Neural crest cell (in vitro differentiated cells): ENCODE measurements at places on chromosomes 3 and 15.
A peak's percentile ranks its signal among the peaks of the same experiment; 100 is the strongest.

DNA sequence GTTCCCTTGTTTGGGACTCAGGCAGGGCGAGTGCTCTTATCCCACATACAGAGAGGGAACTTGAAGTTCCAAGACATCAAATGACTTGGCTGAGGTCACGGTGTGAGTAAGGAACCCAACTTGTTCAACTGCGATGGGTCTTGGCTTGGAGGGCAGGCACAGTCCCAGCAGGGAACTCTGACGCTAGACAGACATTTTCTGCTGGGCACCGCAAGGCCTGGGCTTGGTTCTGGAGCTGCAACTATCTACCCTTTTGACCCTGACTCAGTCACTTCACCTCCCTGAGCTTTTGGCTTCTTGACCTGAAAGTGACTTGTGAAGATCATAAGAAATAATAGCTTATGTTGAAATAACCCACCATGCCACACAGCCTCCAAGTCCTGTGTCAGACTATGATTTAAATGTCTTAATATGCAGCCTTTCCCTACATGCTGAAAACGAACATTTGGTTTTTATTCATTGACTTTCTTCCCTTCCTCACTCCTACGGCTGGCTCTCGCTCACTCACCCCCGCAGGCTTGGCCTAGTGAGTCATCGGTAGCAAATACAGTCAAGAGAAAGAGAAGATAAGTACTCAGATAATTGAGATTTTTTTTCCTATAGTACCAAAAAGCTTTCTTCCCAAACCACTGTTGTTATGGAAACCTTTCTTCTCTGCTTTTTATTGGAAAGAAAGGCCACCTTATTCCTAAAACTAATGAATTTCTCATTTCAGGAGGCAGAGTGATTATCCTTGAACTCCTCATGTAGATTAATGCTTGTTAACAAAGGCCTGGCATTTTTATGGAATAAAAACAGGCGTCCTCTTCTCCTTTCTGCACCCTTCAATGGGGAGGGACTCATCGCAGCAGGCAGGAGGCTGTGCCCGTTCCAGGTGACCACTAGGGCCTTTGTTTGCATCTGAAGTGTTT is 178.4 kb downstream of the ATP10A start:
- no peak for DNase-seq

- DNase-seq: peak; percentile 3
Measured at GRCh38 chr15:39874890-39875549, 45.0 kb downstream of the GPR176 start.

GRCh38 chr15:63028442-63029110 is 14.0 kb upstream of the TPM1 start:
- no peak for DNase-seq

DNA sequence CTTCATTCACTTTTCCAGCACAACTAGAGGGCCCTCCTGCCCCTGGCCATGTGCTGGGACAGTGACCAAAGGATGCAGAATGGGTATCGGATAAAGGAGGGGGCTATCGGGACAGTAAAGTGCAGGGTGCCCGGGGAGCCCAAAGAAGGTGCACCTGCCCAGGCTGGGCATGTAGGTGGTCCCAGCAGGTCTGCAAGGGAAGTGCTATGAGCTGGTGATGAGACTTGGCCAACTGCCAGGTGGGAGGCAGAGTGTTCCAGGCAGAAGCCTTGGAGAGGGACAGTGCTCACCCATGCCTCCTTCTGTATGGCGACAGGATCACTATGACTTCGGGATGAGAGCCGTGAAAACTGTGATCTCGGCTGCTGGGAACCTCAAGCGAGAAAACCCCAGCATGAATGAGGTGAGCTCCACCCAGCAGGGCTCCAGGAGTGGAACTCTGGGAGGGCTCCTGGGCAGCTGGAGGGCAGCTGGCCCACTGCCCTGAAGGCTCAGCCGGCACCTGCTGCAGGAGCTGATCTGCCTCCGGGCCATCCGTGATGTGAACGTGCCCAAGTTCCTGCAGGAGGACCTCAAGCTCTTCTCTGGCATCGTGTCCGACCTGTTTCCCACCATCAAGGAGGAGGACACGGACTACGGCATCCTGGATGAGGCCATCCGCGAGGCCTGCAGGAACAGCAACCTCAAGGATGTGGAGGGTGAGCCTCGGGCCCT is 48.4 kb downstream of the DNAH1 start:
- no peak for DNase-seq

- no peak for DNase-seq
Measured at GRCh38 chr3:52983336-52983807, 62.5 kb downstream of the SFMBT1 start.

- DNase-seq: no peak
Measured at GRCh38 chr15:49678655-49679054, 57.8 kb downstream of the DTWD1 start.

- no peak for DNase-seq
Measured at GRCh38 chr15:76986743-76987142, 8.2 kb upstream of the PSTPIP1 start.

GRCh38 chr15:40859206-40859851 is 14.7 kb downstream of the RHOV start:
- DNase-seq: peak; percentile 87

- no peak for DNase-seq
Measured at GRCh38 chr3:62500556-62501288, 127.4 kb upstream of the FEZF2 start.

DNA sequence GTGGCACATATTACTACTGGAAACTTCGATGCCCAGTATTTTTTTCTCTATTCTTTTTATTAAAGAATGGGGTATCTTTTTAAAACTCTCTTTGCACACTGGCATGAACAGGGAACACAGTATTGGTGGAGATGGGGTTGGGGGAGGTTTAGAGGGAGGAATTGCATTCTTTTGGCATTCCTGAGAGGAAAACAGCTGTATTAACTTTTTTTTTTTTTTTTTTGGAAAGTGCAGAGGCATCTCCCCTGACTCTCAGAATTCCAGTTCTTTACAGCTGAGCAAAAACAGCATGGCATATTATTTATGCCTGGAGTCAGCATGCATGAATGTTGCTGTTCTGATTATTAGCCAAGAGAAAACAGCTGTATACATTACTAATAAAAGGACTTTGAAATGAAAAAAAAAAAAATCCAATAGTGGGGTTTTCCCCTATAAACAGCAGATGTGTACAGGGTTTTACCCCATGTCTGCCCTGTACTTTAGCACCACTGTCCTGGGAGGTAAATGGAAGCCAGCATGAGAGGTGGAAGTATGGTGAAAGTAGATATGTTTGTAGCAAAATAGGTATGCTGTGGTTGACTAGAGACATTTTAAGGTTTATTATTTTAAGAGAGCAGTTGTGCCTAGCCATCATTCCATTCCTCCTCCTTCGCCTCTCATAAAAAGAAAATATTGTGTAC is 132.2 kb downstream of the FNDC3B start:
- no peak for DNase-seq

- no peak for DNase-seq
Measured at GRCh38 chr3:51686512-51687215, 15.6 kb downstream of the TEX264 start.

- DNase-seq: no peak
Measured at GRCh38 chr3:27356976-27357375, 12.2 kb downstream of the NEK10 start.

- DNase-seq: no peak
Measured at GRCh38 chr3:179286331-179286730, 35.4 kb upstream of the KCNMB3 start.

DNA sequence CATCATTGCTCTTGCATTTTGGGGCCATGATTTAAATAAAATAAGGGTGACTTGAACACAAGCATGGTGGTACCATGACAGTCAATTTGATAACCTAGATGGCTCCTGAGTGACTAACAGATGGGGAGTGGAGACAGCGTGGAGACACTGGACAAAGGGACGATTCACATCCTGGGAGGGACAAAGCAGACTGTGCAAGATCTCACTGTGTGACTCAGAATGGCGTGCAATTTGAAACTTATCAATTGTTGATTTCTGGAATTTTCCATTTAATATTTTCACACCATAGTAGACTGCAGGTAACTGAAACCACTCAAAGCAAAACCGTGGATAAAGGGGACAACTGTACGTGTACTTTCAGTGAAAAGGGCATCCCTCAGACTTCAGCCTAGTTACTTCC is 25.5 kb downstream of the MCCC1 start:
- DNase-seq: no peak

- no peak for DNase-seq
Measured at GRCh38 chr3:10396083-10396482, 75.2 kb upstream of the SEC13 start.

- peak; percentile 39 for DNase-seq
Measured at GRCh38 chr15:88454867-88455810, 12.0 kb downstream of the MRPL46 start.

DNA sequence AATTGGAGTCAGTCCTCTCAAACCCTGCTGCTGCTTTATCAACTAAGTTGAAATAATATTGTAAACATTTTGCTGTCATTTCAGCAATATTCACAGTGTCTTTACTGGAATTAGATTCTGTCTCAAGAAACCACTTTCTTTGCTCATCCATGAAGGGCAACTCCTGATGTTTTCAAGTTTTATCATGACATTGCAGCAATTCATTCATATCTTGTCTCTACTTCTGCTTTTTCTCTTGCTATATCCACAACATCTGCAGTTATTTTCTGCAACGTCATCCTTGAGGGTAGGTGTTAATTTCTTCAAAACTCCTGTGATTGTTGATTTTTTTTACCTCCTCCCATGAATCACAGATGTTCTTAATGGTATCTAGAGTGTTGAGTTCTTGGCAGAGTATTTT is 181.6 kb downstream of the EPHA6 start:
- no peak for DNase-seq

GRCh38 chr3:60403866-60404265 is 847.4 kb downstream of the FHIT start:
- no peak for DNase-seq

- no peak for DNase-seq
Measured at GRCh38 chr3:183711516-183711915, 13.9 kb downstream of the YEATS2 start.

DNA sequence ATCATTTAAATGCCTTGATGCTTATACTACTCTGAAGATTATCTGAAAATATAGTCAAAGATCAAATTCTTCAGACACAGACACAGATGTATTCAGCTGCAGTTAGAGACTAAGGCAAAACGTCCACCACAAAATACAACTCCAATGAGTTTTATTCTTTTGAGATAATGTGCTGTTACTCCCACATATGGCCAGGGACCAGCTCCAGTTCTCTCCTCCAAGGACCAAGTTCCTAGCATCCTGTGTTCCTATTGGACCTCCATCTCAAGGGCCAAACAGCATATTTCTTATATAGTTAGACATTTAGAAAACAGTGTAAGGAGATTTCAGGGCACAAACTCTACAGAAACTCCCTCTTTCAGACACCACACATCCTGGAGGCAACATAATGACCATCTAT is 27.1 kb downstream of the IP6K1 start:
- DNase-seq: no peak

DNA sequence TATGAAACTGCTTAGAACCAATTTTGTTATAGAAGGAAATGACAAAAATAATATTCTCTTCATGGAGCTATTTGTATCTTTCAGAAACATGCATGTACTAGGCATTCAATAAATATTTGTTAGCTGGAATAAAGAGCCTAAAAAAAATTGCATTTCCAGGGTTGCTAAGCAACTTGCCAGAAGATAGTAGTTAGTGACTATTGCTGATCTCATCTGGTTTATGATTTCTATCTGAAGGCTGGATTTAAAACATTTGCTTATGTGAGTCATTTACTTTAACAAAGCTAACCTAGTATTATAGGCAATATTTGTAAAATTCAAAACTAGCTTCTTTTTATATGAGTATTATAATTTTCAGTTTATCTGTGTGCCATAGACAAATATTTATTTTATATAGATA is 78.3 kb downstream of the NAALADL2 start:
- DNase-seq: no peak

DNA sequence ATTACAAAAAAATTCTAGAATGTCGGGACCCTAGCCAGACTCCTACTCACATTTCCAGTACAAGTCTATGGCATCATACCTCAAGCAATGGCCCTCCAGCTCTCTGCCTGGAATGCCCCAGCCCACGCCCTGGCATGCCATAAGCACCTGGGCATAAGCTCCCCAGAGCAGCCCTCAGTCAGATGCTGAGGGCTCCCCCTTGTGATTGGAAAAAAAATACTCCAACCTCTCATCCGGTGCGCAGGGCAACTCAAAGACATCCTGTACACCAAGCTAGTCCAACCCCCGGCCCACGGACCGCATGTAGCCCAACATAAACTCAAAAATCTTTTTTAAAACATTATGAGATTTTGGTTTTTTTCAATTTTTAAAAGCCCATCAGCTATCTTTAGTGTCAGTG is 115.4 kb downstream of the NEK10 start:
- peak; percentile 4 for DNase-seq

GRCh38 chr15:90161950-90162361 is 39.2 kb upstream of the SEMA4B start:
- DNase-seq: no peak

GRCh38 chr3:100089812-100090668 is 24.3 kb downstream of the FILIP1L start:
- DNase-seq: peak; percentile 15

DNA sequence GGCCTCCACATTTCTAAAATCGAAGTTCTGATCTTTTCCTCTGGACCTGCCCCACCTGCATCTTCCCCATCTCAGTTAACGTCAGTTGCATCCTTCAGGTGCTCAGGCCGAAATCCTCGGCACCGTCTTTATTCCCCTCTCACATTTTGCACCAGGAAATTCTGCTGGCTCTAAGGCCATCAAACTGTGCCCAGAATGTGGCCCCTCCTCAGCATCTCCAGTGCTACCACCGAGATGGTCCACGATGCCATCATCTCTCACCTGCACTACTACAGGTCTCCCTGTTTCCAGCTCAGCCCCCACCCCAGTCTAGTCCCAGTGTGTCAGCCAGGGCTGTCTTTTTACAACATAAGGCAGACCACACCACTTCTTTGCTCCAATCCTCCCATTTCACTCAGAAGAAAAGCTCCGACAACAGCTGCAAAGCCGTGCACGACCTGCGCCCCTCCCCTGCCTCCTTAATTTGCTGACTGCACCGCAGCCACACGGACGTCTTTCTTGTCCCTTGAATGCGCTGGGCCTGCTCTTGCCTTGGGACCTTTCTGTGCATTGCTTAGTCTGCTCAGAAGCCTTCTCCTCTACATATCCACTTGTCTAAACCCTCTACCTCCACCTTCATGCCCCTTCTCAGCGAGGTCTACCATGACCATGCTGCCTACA is 14.4 kb downstream of the MUC20 start:
- no peak for DNase-seq

DNA sequence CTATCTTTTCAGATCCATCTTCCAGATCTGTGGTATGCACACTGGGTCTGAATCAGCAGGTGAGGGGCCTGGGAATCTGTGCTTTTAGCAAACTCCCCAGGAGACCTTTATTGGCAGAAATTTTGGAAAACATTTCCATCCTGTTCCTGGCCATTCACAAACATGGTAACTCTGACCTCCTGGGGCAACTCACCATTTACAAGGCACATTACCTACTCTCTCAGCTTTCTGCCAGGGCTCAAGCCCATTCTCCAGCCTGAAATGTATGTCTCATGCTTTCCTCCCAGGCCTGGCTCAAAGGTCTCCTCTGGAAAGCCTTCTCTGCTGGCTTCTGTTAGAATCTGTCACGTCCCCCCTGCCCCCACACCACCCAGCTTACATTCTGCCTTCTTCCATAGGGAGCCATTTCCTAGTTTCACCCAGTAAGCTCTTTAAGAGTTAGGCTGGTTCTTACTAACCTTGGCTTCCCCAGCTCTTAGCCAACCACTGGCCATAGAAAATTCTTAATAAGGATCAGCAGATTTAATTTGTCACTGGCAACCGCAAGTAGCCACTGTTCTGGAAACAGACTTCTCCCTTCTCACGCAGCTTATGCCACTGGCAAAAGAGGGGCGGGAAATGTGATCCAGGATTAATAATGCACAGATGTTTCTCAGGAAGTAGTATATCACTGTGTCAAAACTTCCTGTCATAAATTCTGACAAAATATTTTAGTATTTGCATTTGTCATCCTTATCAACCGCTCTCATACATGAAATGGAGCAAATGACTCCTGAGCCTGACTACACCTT is 55.0 kb downstream of the RORA start:
- no peak for DNase-seq
